ENCODE measurements at places on chromosomes 1 and 21.

DNA sequence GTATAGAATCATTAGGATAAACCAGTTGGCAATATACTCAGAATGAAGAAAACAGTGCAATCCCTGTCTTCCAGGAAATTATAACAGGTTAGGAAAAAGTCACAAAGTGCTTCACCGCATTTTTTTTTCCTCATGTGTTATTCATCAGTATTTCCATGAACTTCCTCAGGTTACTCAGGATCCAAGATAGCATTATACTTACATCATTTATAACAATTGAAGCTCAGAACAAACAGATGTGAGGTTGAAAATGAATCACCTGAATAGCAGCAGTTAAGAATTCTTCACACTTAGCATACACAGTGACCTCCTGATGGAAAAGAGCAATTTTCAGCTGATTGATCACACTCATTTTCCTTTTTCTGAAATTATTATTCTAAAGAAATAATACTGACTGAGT lies 1040.7 kb upstream of the B3GALT2 start:
- DNase-seq: no peak

- no peak for DNase-seq
These were observed 24.9 kb downstream of the MAP3K7CL start for GRCh38 chr21:29155118-29155932.

DNA sequence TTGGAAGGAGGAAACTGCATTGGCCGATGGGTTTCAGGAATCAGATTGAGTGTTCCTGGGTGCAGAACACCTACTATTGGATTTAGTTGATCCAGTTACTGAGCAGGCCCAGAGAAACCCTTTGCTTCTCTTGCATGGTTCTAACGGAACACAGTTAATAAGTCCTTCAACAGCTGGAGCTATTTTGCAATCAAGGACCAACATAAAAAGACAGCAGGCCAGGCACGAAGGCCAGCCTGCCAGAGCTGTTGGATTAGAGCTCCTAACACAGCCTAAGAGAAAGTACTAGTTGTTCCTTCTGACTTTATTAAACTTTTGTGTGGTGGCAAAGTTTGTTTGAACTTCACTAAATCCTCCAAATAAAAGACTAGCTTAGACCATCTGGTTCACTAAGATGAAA lies 148.0 kb upstream of the LMO4 start:
- no peak for DNase-seq

DNA sequence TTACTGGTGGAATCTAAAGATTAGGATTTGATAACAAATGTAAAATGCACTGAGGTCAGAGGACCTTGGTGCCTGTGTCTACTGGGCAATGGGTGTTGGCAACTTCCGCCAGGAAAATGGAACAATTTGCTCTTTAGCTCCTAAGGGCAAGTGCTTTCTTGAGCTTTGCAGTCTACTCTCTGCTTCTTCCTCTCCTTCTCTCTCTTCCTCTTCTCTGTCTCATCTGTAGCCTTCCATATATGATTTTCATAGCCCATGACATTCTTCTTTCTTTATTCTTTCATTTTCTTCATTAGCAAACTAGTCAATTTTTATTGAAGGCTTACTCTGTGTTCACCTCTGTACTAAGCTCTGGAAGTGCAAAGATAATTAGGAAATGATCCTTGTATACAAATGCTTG lies 35.5 kb downstream of the OVGP1 start:
- DNase-seq: no peak

DNA sequence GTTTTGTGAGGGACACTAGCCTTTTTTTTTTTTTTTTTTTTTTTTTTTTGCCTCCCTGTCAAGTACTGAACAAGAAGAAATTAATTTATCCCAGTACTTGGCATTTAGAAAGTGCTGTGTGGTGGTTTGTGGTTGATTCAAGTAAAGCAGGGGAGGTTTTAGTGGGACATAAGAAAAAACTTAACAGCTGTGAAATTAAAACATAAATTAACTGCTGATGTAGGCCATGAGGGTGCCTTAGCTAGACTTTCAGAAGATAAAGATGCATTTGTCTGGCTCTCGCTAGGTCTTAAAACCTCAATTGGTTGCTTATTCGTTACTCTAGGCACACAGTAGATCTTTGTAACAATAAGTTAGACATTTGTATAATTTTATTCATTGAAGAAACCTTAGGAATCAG lies 52.3 kb downstream of the SPATA46 start:
- DNase-seq: no peak

- peak; percentile 24 for DNase-seq
These were observed 33.3 kb downstream of the RCC2 start for GRCh38 chr1:17405898-17406759.

DNA sequence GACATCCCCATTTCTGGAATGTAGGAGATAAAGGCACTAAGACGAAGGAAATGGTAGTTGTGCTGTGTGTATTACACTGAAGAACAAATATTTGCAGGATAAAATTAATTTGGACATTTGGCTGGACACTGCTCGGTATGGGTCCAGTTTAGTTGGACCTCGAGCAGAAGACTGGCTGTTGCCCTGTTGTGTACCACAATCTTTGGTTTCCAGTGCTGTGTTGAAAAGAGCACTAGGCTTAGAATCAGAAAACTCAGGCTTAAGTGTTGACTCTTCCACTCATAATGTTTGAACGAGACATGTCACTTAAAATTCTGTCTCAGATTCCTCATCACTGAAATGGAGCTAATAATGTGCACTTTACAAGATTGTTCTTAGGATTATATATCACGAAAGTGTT lies 1.2 kb upstream of the ARPC5 start:
- DNase-seq: no peak

DNA sequence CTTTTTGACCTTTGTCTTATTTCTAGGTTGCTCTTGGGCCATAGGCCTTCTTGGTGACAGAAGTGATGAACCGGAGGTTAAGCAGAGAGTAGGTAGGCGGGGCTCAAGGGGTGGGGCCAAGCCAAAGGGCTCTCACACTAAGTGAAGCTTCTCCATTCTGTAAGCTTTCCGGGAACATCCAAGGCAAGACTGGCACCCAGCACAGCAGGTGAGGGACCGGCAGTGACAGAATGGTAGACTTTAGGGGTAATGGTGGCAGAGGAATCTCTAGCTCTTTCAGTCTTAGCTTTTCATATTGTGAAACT lies at the start of gene TNFAIP8L2:
Gene TNFAIP8L2 (plus strand): TSS at position 135 of the 305 bp plus-strand sequence. CDS start 2,049 bp downstream, outside the sequence.
- DNase-seq: peak; percentile 55

- DNase-seq: no peak
These were observed 9.4 kb upstream of the CD55 start for GRCh38 chr1:207311888-207312603.

- DNase-seq: no peak
These were observed 71.4 kb downstream of the DIRAS3 start for GRCh38 chr1:67978890-67979516.

DNA sequence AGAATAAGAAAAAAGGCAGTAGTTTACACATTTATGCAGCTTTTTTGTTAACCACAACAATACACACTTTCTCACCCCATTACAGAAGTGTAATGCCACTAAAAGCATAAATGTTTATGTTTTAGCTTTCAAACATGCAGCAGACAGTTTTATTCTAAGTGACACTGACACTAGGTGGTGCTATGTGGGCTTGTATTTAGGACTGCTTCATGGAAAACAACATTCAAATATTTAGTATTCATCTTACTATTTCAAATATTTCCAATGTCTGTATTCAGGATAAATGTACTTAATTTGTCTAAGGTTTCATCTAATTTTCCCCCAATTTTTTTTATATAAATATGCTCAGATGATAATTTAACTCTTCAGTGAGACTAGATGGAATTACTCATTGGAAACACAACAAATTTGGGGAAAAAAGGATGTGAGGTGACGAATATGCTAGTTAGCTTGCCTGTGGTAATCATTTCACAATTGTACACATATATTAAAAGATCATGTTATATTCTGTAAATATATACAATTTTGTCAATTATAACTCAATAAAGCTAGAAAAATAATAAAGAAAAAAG lies 71.4 kb downstream of the USP1 start:
- DNase-seq: no peak

DNA sequence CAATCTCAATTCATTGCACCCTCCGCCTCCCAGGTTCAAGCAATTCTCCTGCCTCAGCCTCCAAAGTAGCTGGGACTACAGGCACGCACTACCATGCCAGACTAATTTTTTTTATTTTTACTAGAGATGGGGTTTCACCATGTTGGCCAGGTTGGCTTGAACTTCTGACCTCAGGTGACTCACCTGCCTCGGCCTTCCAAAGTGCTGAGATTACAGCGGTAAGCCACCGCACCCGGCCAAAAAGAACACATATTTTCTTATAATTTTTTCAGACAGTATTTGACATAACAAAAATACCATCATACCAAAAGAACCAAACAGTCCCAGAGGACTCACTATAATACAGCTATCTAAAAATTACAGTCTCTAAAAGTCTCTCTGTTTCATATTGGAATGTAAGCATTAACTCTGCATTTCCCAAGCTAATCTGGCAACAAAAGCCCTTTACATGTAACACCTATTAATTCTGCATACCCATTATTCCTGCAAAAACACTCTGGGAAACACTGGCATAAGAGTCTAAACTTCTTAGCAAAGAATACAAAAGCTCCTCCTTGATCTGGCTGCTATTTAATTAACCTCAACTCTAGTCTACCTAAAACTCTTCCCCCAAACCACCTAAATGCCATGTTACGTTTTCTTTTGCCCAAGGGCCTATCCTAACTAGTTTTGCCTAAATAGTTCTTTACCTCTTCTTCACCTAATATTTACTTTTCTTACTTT lies 26.9 kb downstream of the WDR26 start:
- DNase-seq: no peak

GRCh38 chr1:96722958-96723357 lies 1.4 kb downstream of the PTBP2 start:
- DNase-seq: no peak

GRCh38 chr1:40658751-40659648 lies 6.5 kb downstream of the RIMS3 start:
- DNase-seq: no peak

DNA sequence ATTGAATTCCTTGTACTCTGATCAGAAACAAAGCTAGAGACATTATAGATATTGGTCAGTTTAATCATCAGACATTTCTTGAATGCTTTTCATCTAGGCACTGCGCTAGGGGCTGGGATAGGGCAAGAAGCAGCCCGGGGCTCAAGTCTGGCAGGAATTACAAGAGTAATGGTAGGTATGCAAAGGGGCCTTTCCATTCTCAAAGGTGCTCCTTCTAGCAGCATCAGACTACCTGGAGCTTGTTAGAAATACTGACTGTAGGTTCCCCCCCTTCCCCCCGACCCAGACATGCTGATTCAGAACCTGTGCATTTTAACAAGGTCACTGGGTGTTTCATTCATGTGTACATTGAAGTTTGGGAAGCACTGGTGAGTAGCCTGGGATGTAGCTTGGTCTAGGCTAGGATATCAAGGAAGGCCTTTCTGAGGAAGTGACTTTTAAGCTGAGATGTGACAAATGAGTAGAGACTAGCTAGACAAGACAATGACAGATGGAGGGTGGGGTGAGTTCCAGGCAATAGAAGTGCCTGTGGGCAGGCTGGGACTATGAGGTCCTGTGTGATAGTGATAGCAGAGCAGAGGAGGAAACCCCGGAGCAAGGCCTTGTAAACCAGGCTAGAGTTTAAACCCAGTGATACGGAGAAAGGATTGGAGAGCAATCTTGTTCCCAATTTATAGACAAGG lies 26.3 kb downstream of the NFASC start:
- DNase-seq: no peak

DNA sequence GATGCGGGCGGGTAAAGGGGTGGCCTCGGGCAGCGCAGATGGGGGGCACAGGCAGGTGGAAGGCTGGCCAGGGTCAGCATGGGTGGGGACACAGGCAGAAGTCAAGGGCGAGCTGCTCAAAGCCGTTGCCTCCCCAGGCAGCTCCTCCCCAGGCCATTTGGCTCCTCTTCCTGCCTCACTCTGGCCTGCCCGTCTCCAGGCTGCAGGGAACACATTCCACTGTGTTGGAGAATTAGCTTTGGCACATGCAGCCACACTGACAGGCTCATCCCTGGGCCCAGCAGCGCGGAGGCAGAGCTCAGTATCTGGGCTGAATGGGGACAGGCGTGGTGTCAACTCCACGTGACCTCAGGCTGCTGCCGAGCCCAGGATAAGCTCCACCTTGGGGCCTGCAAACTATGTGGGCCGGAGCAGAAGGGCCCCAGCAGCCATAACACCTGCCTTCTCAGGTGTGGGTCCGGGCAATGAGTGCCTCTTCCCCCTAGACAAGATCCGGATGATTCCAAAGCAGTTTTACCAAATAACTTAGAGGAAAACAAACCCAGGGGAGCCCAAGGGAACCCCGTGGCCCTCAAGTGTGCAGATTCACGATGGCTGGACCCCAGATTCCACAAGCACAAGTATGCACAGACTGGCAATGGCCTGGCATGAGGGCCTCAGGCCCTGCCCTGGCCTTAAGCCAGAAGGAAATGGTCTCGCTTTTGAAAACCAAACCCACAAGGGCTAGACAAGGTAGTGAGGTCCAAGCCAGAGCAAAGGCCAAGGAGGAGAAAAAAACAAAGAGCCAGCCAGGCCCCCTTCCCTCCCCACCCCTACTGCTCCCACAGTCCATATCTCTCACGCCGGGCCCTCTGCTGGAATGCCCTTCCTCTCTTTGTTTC lies 40.2 kb downstream of the HSPG2 start:
- DNase-seq: no peak

DNA sequence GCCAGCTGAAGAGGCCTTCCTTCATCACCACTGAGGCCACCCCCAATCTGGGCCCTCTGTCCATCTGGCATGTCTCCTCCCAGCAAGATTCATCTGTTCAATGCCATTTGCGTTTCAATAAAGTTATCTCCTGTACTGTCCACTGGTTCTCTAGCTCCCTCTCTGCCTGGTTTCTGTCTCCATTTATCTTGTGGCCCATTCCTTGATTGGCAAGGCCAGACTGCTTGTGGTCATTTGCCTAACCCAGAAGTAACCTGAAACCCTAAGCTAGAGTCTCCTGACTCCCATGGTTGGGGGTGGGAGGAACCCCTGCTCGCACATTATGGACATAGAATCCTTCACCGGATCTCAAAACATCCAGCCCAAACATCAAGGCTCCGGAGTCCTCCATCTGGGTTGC lies 2.1 kb upstream of the IPO9 start:
- DNase-seq: no peak

- no peak for DNase-seq
These were observed 117.9 kb downstream of the PRDM2 start for GRCh38 chr1:13817906-13818305.
